ENCODE measurements at places on chromosomes 1 and 21. TPM values are rescaled to one million over a fixed set of nuclear protein-coding genes. Genes with fewer than 3 reads are reported as not detected.

DNA sequence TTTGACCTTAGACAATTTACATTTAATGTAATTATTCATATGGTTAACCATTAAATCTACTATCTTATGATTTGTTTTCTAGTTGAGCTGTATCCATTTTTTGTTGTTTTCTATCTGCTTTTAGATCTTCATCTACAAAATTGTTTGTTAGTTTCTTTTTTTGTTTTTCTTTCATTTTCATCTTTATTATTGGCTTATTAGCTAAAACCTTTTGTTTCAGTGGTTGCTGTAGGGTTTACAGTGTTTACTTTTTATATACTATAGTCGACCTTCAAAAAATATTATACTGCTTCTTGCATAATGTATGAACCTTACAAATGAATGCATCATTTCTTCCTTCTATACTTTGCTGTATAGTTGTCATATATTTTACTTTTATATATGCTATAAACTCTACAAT is 651.6 kb upstream of the PLXNA2 start:
- no peaks in the 10 kb centered on the region for H3K27me3 ChIP-seq
- DNase-seq = no peak
- no peaks in the 10 kb centered on the region for H3K4me1 ChIP-seq
- no peak overlapping the region for H3K4me3 ChIP-seq
- no peak overlapping the region for H3K27ac ChIP-seq

DNA sequence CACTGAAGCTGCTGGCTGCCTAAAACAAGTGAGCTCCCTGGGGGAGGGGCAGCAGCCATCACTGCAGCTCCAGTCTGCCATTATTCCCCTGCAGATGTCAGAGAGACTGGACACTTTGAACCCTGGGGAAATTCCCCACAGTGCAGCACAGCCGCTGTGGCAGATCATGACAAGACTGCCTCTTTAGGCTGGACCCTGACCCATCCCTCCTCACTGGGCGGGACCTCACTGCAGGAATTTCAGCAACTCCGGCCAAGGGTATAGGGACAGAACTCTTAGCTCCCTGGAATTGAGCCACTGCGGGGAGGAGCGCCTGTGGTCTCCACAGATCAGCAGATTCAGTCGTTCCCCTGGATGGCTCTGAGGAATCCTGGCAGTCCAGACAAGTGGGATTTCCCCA is 964.6 kb downstream of the BRINP3 start:
- H3K4me3 ChIP-seq = no peak overlapping the region
- H3K27me3 ChIP-seq = no peaks in the 10 kb centered on the region
- H3K27ac ChIP-seq = no peak overlapping the region
- no peak for DNase-seq

Gene INSRR
- not detected for total RNA-seq

- no peak overlapping the region for H3K27ac ChIP-seq
- no peak overlapping the region for H3K4me3 ChIP-seq
- no peaks in the 10 kb centered on the region for H3K27me3 ChIP-seq
- DNase-seq = no peak
- peaks cover 3% of the 10 kb centered on the region for H3K4me1 ChIP-seq
Observed at GRCh38 chr21:43880111-43880985, 15.3 kb downstream of the AGPAT3 start.

Gene PDPN
- total RNA-seq = 7.4 TPM

All from fibroblast of lung (primary cell).